ENCODE measurements at places on chromosomes 2 and 18.

GRCh38 chr18:2570772-2571199 is 519 bp downstream of the METTL4 start:
- peak; percentile 52 for DNase-seq

- no peak for DNase-seq
These were observed 31.7 kb upstream of the MEP1B start for GRCh38 chr18:32158108-32158624.

- DNase-seq = no peak
These were observed 431 bp upstream of the CNRIP1 start for GRCh38 chr2:68320118-68320641.

DNA sequence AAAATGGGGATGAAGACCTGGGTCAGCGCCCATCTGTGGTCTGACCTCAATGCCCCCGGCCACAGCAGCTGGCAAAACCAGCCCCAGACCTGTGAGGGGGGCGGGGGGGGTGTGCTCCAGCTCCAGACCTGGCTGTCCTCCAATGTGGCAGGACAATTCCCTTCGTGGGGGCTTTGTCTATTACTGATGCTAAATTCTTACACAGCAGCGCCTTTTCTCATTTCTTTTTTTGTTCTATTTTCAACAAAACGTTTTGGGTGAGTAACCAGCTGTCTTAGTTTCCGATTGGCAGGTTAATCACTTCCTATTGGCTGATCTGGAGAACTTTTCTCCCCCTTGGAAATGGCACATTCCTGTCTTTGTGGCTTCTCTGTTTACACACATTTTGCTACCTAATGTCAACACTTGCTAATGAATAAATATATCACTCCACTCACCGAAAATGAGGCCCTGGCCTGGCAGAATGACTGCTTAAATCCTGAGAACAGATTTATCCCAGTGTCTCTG is 4.4 kb downstream of the SMAD7 start:
- no peak for DNase-seq

GRCh38 chr2:159399716-159400415 is 113.4 kb upstream of the WDSUB1 start:
- DNase-seq = no peak

DNA sequence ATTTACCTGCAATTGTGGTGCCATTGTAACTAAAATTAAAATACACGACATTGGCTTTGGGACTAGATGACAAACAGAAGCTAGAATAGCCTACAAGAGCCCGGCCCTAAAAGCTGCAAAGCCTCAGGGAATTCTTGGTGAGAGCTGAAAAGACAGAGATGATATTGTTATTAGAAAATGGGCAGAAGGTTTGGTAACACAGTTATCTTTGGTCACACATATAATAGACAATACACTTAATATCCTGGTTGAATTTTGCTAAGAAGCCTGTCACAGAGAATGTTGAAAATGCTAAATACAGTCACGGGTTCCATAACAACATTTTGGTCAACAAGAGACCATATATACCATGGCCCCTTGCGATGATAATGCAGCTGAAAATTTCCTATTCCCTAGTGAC is 157.3 kb upstream of the CDH19 start:
- no peak for DNase-seq

GRCh38 chr2:203033395-203033794 is 18.7 kb downstream of the NBEAL1 start:
- no peak for DNase-seq

DNA sequence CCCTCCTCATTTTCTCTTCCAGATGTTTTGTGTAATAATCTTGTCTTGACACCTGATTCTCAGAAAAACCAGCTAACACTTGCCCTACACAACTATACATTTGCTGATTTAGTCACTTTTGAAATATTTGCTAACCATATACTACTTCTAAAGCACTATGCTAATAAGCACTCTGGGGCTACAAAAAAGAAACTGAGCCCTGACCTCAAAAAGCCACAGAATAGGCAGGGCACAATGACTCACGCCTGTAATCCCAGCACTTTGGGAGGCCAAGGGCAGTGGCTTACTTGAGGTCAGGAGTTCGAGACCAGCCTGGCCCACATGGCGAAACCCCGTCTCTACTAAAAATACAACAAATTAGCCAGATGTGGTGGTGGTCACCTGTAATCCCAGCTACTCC is 266.0 kb downstream of the RAD51AP2 start:
- DNase-seq = no peak

- DNase-seq = no peak
These were observed 318.1 kb downstream of the PARD3B start for GRCh38 chr2:204863336-204863735.

DNA sequence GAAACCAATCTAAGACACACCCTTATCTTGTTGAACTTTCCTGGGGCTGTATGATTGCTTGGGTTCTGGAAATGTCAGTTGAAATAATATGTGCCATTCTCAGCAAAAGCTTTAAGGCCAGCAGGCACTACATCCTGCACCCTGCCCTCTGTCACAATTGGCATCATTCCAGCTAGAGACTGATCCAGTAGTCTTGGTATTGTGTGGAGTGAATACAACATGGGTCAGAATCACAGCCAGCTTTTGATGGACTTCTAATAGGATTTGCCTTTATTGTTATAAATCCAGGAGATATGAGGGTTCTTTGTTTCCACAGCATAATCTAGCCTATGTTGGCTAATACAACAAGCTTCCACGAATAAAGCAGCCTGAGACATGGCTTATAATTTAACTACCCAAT is 617.0 kb upstream of the CDH2 start:
- no peak for DNase-seq

GRCh38 chr2:237122214-237122666 is 36.6 kb downstream of the COPS8 start:
- no peak for DNase-seq

DNA sequence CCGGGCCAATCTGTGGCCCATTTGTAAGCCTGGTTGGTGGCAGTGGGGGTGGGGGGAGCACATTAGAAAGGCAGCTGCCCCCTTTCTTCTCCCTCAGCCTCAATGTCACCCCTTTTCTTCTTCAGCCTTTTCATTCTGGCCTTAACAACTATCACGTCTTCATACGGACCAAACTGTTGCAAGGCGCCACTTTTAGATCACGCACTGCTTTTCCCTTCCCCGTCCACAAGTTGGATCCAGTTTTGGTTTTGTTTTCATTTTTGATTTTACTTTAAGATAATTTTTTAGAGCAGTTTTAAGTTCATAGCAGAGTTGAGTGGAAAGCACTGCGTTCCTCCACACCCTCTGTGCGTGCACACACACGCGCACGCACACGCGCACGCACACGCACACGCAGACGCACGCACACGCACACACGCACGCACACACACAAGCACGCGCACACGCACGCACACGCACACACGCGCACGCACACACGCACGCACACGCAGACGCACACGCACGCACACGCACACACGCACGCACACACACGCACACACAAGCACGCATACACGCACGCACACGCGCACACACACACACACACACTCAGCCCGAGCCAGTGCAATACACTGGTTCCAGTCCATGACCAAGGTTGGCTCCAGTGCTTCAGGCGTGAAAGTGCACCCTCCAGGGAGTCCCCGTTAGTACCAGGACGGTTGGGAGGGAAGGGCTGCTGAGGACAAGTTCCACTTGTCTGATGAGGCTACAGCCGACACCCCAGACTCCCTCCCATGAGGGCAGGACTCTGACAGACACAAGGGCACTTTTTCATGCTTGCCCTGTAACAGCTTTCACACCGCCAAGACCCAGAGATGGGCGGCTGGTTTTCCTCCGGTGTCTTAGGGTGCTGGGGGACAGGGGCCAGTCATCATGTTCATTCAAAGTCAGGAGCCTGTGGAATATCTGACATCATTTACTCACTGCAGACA is 22.4 kb downstream of the FBLN7 start:
- no peak for DNase-seq

DNA sequence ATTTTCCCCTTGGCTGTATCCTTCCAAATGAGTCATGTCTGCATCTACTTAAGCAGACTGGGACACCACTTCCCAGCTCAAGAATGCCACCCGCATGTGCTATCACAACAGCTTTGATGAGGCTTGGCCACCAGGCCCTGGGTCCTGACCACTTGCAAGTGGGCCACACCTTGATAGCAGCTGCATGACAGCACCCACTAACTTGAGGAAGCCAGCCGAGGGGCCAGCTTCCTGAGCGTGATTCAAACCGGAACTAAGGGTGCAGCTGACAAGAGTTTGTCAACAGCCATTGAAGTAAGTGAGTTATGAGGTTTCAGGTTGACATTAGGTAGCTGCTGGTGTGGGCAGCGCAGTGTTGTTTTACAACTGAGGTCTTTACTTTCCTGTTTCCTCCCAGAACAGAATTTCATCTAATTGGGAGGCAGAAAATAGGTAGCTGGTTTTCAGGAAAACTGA is 54.4 kb downstream of the EPHA4 start:
- DNase-seq = no peak

- DNase-seq = no peak
These were observed 84.6 kb downstream of the COLEC12 start for GRCh38 chr18:415617-416612.

DNA sequence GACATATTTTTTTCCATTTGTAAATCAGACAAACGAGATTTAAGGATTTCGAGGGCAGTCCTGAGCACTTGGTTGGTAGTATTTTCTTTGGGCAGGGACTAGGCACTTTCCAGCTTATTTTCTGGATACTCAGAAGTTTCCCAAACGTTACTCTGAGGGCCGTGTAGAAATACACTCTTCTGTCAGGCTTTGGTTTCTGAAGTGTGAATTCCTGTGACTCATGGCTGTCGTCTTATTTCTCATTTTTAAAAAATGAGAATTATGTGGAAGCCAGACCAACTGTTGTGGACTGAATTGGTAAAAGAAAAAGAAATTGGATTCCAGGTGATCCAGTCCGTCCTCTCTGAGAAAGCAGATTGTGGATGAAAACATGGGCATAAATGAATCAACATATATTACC is 658.6 kb upstream of the FANCL start:
- DNase-seq = no peak

DNA sequence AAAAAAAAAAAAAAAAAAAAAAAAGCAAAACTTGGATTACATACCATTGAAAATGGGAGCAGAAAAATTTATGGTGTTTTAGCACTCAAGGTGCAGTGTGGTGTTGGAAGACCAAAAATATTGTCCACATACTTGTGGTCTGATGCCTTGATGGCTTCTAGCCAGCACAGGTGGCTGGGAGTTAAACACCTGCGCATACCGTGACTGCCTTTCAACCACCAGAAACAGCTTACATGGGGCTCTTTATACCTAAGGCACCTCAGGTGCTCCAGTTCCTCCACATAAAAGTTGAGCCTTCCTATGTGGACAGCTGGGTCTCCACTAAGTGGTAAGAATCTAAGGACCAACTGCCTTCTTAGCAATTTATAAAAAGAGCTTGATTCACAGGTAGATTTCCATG is 802.6 kb upstream of the CELF4 start:
- no peak for DNase-seq

DNA sequence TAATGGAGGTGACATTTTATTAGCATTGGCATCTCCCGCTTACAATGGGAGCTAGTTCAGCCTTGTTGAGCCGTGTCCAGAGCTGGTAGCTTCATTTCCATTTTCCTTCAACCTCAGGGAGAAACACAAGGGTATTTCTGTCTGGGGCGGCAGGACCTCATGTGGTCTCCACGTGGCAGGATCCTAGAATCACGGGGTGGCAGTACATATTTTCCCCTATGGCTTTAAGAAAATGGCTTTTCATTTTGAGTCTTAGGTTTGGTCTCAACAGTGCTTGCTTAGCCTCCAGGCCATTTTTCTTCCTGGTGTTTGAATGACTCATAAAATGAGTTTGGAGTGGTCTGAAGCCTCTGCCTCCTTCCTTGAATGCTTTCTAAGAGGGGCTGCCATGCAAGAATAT is 20.3 kb downstream of the CABLES1 start:
- no peak for DNase-seq

DNA sequence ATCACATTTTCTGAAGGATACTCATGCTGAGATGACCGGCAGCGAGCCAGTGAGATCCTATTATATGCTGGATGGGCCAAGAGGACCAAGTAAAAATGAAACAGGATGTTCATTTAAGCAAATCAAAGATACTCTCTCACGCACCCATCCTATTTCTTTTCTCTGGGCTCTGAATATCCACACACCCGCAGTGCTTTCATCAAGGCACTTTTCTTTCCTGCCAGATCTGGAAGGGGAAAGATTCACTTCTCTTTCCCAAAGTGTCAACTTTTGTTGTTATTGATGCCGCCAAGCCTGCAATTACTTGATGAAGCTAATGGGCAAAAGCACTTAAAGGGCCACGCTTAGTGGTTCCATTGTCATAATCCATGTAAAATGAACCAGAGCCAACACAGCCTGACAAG is 191.9 kb upstream of the CHAC2 start:
- no peak for DNase-seq

- DNase-seq = no peak
These were observed 332.4 kb downstream of the GULP1 start for GRCh38 chr2:188623995-188624643.

- DNase-seq = no peak
These were observed 57.2 kb downstream of the LIPG start for GRCh38 chr18:49618742-49619681.

GRCh38 chr2:190343089-190343535 is 277 bp upstream of the INPP1 start:
- no peak for DNase-seq

DNA sequence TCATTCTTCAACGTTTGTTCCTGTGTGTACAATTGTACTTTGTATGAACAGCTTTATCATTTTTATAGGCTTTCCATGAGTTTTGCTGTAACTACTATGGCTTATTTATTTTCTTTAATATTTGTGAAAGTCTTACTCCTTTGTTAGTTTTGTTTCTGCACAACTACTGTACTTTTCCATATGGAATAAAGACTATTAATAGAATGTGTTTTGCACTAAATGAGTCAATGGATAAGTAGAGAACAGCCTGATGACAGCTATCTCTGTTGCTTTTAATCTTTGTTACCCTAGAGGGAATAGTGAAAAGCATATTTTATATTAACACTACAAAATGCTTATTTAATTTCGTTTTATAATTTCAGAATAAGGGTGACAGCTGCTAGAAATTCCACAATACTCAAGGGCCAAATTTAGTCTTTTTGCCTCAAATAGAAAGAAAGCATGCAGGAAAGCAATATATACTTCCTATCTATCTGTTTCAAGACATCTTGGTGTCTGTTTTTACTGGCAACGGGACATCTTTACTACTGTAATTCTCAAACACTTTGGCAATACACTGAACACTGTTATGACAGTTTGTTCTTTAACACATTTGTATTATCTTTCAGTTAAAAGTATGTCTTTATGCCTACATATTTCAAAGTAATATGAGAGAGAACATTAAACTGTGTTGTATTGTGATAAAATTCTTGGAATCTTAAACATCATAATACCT is 53.9 kb downstream of the WDSUB1 start:
- no peak for DNase-seq
